ENCODE measurements at places on chromosomes 7 and 10. TPM values are rescaled to one million over a fixed set of nuclear protein-coding genes. Genes with fewer than 3 reads are reported as not detected.

NPSR1 gene
- total RNA-seq: not detected

PLEKHS1 gene
- total RNA-seq: not detected

BPGM gene
- 11.4 TPM for total RNA-seq

ANKRD2 gene
- total RNA-seq: not detected

RBM20 gene
- total RNA-seq: 1.0 TPM

TFR2 gene
- 0.94 TPM for total RNA-seq

CDK14 gene
- 42.4 TPM for total RNA-seq

PON1 gene
- total RNA-seq: not detected

ZNF117 gene
- total RNA-seq: 51.2 TPM

TNS3 gene
- total RNA-seq: 104 TPM

OR2A1 gene
- 0.66 TPM for total RNA-seq

CC2D2B gene
- total RNA-seq: 2.1 TPM

SPDYE8 gene
- not detected for total RNA-seq

TMEM236 gene
- total RNA-seq: 6.8 TPM

APBB1IP gene
- 28.2 TPM for total RNA-seq

GRM8 gene
- not detected for total RNA-seq

CRHR2 gene
- not detected for total RNA-seq

PCGF5 gene
- 44.9 TPM for total RNA-seq

SCIN gene
- total RNA-seq: 3.6 TPM

PLCE1 gene
- total RNA-seq: 6.1 TPM

MAP3K8 gene
- total RNA-seq: 54.1 TPM

C7orf57 gene
- not detected for total RNA-seq

SEMA3A gene
- total RNA-seq: 42.5 TPM

CHRM2 gene
- not detected for total RNA-seq

PPIA gene
- 1,568 TPM for total RNA-seq

HSPA14 gene
- total RNA-seq: 10.5 TPM

SOSTDC1 gene
- not detected for total RNA-seq

ENTPD1 gene
- total RNA-seq: 19.1 TPM

MIOS gene
- total RNA-seq: 24.7 TPM

UPK3BL2 gene
- 2.7 TPM for total RNA-seq

GNAT3 gene
- not detected for total RNA-seq

MEIG1 gene
- total RNA-seq: not detected

TRPV5 gene
- not detected for total RNA-seq

NUTM2D gene
- 1.9 TPM for total RNA-seq

CLCN1 gene
- total RNA-seq: 0.38 TPM

FGL2 gene
- total RNA-seq: 38.1 TPM

ASB10 gene
- total RNA-seq: not detected

AOAH gene
- total RNA-seq: 4.6 TPM

CYP3A7 gene
- not detected for total RNA-seq
